ENCODE measurements at places on chromosomes 2 and 18.

- DNase-seq = no peak
Measured at GRCh38 chr2:38748943-38749804, 2.0 kb downstream of the SRSF7 start.

DNA sequence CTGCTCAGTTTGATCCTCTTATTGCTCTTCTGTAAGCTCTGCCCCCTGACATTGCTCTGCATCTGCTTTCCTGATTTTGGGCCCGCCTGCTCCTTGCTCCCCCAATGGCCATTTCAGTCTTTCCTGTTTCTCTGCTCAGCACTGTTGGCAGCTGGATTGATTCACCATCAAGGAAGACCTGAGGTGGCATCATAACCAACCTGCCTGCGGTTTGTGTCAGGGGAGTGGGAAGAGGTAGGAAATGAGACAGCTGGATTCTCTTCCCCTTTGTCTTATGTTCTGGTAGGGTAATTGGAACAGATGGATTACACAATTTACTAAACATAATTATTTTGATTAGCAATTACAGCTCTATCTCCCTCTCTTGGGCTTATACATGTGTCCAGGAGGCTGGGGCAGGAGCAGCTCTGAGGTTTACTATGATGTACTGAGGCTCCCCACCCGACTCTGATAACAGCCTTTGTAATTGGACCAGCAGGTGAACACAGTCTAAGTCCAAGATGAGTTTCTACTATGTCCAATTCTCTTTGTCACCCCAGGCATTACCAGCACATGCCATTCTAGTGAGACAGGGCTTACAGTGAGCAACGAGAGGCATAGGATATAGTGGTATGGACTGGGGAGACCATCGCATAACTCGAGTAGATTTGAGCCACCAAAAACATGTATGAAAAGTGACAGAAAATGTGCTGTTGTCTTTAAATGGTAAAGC, 151.8 kb upstream of the MMADHC start:
- no peak for DNase-seq

DNA sequence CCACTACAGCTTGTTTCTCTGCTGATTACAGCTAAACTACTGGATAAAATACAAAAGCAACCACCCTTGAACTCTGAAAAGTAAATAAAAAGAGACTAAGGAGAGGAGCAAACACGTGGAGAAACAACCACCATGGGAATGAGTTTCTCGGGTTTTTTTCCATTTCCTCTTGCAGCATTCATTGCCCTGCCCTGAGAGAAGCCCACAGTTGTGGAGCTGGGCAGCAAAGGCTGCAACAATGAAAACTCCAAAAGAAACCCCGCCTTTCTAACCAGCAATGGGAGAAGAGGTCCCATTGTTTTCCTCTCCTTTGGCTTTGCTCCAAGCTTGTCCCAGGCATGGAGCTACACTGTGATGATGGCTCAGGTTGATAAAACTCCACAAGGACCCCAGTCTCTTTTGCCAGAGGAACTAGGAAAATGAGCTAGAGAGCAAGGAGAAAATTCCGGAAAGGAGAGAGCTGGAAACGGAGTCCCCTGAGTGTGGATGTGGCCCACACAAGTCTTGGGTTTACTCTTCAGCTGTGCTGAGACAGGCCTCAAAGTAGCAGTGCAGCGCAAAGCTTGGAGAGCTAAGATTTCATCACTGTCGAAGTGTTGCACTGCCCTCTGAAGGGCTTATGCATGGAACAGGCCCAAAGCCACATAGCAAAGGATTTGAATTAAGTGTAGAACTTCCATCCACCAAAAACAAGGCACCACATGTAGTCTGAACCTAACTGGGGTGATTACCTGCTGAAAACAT, 20.9 kb downstream of the NAPG start:
- no peak for DNase-seq

DNA sequence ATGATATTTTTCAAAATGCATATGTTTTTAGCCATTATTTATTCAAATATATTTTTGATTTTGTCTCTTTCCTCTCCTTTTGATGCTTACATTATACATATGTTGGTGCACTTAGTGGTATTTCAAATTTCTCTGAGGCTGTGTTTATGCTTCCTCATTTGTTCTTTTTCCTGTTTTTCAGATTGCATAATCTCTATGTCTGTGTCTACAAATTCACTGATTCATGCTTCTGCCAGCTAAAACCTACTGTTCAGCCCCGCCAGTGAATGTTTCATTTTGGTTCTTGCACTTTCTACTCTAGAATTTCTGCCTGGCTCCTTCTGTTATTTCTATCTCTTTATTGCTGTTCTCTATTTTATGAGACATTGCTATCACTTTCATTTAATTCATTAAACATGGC, 951.7 kb upstream of the CNTNAP5 start:
- no peak for DNase-seq

- no peak for DNase-seq
Measured at GRCh38 chr2:195642679-195643068, 14.4 kb upstream of the SLC39A10 start.

DNA sequence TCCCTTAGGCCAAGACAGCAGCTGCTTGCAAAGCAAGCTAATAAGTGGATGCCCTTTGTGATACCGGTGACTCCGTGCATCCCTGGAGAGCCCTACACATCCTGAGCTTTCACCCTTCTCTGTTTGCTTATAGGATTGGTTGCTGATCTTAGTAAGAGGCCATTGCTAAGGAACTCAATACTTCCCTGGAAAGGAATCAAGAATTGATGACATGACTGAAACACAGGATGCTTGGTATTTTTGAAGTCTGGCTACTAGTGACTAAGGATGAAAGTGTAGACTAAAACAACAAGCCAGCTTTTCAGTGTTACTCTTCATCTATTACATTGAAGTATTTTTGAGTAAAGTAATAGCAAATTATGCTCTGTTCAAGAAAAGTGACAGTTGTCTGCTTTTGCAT, 123.0 kb upstream of the SERPINE2 start:
- no peak for DNase-seq

GRCh38 chr2:216878072-216878471, 18.2 kb upstream of the TNP1 start:
- DNase-seq = no peak

DNA sequence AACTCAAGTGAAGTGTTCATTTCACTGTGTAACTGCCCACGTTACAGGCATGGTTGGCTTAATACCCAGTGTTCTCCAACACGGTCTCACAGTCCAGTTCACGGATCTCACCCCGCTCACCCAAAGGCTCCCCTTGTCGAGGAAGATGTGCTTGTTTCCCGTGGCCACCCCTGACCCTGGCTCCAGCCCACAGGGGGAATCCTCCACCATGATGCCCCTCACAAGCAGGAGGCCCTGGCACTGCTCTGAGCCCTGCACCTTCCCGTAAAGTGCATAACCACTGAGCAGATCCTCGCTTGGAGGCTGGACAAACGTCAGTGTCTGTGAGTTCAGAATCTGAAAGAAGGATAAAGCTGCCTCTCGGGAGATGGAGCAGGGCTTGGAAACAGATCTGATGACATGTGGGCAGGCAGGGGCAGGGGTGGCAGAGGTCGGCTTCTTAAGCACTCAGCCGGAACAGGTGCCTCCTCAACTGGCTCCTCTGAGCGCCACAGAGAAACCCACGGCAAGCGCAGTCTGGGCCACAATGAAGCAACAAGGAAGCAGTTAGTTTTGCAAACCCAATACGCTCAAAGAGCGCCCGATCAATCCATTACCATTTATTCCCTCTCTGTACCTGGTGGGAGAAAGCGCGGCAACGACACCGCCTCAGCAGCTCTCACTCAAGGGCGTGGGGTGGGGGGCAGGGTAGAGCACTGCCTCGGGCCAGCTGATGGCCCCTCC, 17.6 kb downstream of the HDAC4 start:
- no peak for DNase-seq

GRCh38 chr18:303607-304006, 35.8 kb upstream of the THOC1 start:
- no peak for DNase-seq

GRCh38 chr2:84487298-84487996, 28.4 kb upstream of the SUCLG1 start:
- no peak for DNase-seq

DNA sequence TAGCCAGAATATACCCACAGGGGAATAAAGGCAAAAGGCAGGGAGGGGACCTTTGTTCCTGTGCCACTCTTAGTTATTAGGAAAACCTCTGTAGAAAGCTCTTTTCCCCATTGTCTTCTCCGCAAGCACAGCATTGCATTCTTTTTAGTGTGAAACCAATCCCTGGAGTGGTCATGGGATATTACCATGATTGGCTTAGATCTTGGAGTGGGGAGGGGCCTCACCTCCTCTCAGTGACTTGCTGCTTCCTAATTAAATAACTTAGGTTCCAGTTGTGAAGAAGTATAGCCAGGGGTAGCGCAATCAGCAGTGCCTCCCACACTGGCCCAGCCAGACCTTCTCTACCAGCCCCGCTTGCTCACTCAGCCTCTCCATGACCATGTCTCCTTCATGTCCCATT, 49.9 kb upstream of the AFF3 start:
- DNase-seq = no peak

- no peak for DNase-seq
Measured at GRCh38 chr18:74489676-74490075, 6.5 kb upstream of the CNDP2 start.

GRCh38 chr2:240239325-240239724, 98.9 kb upstream of the OTOS start:
- DNase-seq = no peak

DNA sequence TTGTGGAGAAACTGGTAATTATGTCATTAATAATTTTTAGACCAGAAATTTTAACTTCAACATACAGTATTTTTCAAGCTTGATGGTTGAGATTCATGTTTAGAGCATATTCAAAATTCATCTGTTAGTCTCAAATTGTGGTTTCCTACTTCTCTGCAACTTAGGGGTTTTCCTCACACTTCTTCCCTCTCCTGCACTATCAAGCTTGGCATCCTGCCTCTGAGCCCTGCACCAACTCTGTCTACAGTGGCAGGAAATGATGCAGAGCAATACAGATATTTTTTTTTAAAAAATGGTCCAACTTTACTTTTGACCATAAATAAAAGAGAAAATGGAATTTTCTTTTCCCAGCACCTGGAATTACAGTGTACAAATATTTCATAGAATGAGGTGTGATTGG, 247.3 kb downstream of the NUP35 start:
- no peak for DNase-seq

- no peak for DNase-seq
Measured at GRCh38 chr2:99421469-99421868, 68.3 kb downstream of the REV1 start.

DNA sequence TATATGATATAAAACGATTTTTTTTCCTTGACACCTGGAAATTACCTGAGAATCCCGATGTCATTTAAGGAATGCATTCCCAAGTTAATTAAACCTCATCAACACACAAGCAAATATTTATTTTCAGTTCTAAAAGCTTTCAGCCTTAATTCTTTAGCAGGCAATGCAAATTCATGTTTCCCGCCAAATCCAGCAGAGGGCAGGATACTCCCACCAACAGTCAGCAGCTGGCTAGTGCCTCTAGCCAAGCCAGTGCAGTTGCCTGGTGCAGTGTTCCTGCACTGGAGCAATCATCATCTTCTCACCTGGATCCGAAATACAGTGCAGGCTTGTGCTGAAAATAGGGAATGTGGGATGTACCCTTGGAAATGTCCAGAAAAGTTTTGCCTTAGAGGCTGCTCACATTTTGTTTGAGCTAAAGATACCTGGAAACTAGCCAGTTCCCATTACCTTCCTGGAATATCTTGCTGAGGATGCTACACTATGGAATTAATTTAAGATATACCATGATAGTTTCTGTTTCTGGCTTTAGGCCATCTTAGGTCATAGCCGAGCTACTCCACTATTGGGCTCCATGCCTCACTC, 48.4 kb upstream of the CYTIP start:
- peak; percentile 47 for DNase-seq

- peak; percentile 78 for DNase-seq
Measured at GRCh38 chr2:110748489-110748867, 16.1 kb downstream of the ACOXL start.

- DNase-seq = no peak
Measured at GRCh38 chr2:152549423-152549822, 167.8 kb downstream of the PRPF40A start.

GRCh38 chr18:73487966-73488365, 620.2 kb upstream of the NETO1 start:
- no peak for DNase-seq

GRCh38 chr2:138602166-138602460, 100.5 kb downstream of the SPOPL start:
- peak; percentile 19 for DNase-seq

GRCh38 chr2:226691255-226691654, 108.4 kb downstream of the IRS1 start:
- no peak for DNase-seq

DNA sequence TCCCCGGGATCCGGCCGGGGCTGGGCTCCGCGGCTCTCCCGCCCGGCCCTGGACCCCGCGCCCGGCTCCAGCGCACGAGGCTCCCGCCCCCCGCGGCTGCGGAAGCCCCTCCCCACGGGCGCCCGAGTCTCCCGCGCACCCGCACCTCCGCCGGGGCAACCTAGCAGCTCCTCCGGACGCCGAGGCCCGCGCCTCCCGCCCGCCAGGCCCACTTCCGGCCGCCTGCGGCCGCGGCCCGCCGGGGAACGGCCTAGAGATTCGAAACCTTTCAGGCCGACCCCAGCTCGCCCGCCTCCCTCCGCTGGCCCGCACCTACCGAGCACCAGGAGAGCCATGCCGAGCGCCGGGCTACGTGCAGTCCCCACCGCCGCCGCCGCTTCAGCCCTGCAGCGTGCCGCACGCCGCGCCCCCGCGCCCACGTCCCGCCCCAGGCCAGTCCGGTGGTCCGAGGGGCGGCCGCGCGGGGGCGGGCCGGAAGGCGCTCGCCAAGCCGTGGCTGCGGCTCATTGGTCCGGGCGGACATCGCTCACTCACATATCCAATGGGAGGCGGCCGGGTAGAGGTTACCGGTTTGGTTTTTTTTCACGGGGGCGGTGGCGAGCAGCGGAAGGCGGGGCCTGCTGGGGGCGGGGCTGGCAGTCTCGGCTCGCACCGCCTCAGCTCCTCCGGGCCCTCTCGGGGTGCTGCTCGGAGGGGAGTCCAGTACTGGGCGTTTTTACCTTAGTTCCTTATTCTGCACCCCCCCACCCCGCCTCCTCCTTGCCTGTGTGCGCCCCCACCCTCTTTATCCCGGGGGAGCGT, at the start of gene PDIA6:
Gene PDIA6, minus strand, starts transcription at position 424 of the 801 bp plus-strand sequence. Its CDS starts 89 bp downstream, at position 335.
- peak; percentile 88 for DNase-seq

GRCh38 chr2:38622210-38622609, 19.5 kb upstream of the HNRNPLL start:
- no peak for DNase-seq

- DNase-seq = no peak
Measured at GRCh38 chr2:111162718-111163331, 42.1 kb downstream of the BCL2L11 start.

DNA sequence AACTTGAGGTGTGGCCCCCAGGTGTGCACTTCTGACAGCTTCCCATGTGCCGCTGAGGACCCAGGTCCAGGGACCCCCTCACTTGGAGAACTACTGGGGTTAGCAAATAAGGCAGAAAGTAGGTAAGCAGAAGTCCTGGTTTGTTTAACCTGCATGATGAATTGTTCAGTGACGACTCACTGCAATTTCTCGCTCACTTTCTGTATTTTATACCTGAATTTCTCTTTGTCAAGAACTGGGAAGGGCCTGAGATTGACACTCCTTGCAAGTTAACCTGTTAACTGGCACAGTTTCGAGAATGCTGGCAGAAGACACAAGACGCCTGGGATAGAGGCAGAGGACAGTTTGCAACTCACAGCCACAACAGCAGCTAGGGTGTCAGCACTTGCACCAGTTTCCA, 164.5 kb upstream of the NCK2 start:
- no peak for DNase-seq
